Activated CD4-positive, alpha-beta T cell treated with anti-CD3 and anti-CD28 coated beads, Interleukin-10, Interleukin-2, amounts not matched to agents 100 ng/mL and 50 ng/mL, durations not matched to agents 16 hours and 8 hours (primary cell): ENCODE measurements at places on chromosomes 12 and 14.

- no peak for DNase-seq
Measured at GRCh38 chr14:75361751-75362433, 65.9 kb upstream of the JDP2 start.

GRCh38 chr14:28875934-28876571, 109.5 kb downstream of the FOXG1 start:
- no peak for DNase-seq

- no peak for DNase-seq
Measured at GRCh38 chr12:99974146-99974545, 10.6 kb downstream of the ANKS1B start.

DNA sequence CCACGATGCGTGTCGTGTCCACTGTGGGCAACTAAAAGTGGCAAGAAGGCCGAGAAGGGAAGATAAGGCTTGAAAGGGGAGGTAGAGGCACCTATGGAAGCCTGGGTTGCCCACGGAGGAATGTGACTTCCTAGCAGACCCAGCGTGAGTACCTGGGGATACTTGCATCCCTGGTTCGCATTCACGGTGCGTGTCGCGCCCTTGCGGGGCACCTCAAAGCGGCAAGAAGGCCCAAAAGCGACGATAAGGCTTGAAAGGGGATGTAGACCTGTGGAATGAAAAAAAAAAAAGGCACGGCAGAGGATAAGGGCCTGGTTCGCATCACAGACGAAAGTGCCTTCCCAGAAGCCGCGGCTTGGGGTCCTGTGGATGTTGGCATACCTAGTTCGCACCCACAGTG, 282.9 kb downstream of the ALG10 start:
- no peak for DNase-seq

- DNase-seq = no peak
Measured at GRCh38 chr12:132462788-132463187, 27.2 kb upstream of the FBRSL1 start.

DNA sequence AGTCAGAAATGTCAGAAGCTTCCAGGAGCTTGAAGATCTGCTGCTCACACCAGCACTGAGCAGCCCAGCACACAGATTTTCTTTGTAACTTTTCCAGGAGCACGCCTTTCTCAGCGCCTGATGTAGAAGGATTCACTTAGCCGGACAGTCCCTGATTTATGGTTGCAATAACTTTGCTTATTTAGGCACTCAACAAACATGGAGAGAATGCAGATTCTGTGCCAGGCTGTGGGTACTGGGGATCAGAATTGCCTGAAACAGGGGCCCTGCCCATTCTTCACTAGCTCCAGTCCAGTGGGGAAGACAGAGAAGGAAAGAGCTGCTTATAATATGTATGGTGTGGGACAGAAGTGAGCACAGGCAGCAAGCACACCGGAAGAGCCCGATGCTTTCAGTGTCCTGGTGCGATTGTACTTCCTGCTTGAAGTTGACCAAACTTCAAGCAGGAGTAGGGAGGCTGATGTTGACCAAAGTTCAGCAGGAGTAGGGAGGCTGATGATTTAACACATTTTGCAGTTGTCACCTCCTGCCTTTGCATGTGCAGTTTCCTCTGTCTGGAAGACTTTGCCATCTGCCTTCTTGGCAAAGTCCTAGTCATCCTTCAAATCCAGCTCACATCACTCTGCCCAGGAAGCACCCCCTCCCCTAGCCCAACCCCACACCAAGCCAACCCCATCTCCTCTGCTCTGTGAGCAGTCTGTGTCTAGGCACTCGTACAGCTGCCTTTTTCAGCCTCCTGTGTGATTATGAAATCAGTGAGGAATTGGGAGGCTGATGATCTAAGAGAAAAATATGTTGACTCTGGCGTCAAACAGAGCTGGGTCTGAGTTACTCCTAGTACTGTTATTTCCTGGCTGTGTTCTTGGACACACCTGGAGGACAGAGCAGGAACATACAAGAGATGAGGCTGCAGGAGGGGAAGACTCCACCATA, 12.0 kb upstream of the PRIMA1 start:
- DNase-seq = no peak

GRCh38 chr12:123057513-123058265, 77.2 kb downstream of the ARL6IP4 start:
- DNase-seq = no peak

DNA sequence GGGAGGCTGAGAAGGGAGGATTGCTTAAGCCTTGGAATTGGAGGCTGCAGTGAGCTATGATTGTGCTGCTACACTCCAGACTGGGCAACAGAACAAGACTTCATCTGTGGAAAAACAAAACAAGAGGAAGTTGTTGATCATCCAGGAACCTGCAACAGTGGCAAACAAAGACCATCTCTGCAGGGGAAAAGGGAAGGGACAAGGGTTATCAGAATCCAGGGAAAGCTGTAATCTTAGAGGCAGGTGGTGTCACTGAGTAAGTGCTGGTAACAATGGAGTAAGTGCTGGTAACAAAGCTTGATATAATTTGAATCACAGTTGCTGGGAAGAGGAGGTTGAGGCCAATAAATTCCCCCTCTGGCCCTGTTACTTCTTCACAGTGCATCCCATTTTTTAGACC, 27.5 kb upstream of the DCN start:
- DNase-seq = no peak

- no peak for DNase-seq
Measured at GRCh38 chr12:105980085-105980484, 158.7 kb downstream of the NUAK1 start.

DNA sequence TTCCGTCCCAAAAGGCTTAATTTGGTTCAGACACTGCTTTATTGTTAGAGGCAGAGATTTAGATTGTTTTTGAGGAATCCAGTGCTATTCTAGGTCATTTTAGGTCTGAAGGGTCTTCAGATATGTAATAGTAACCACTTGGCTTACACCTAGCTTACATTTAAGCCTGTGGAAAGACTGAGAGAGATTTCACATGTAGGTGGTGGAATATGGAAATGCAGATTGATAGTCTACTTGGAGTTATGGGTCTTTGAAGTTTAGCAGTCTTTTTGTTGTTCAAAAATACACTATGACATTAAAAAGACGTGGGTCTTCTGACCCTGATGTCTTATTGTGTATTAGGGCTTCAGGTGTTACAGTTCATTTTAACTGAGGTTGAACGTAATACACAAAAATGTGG, 51.4 kb upstream of the CCT2 start:
- DNase-seq = no peak

- DNase-seq = peak; percentile 10
Measured at GRCh38 chr12:65822732-65823512, 1.4 kb upstream of the HMGA2 start.
